ENCODE measurements at places on chromosomes 7 and 10.
A peak's percentile ranks its signal among the peaks of the same experiment; 100 is the strongest.

DNA sequence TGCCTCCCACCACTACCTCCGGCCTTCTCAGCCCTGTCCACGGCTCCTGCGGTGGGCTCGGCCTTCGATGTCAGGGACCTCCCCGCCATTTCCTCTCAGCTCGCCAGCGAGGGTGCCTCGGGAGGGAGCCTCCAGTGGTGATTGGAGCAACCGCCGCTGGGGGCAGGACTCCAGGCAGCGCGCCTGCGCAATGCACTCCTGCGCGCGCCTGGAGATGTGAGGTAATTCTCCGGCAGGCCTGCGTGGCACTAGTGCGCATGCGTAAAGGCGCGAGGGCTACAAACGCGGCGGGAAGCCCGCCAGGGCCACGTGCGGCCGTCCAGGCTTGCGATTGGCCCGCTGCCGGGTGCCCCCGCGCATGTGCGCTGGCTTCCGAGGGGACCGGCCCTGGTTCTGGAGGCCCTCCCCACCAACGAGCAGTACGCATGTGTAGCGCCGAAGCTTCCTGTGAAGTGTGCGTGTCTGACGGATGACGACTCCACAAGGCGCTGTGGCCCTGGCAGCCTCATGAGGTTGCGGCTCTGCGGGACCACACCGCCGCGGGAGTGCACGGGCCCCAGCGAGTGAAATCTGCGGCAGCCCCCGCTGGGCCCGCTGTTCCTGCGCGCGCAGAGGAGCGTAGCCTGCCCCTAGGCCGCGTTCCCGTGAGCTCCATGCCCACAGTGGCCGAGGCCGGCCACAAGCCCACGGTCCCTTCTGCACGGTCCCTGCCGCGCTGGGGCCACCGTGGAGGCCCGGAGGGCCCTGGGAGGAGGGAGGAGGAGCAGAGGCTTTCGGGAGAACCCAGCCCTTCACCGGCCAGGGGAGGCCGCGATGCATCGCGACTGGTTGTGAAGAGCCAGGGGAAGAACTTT is at the start of gene SYCE1:
SYCE1 (minus strand) TSS at position 143 of the 854 bp plus-strand sequence; CDS start at position 89, 54 bp downstream.
- peak; percentile 30 for DNase-seq

DNA sequence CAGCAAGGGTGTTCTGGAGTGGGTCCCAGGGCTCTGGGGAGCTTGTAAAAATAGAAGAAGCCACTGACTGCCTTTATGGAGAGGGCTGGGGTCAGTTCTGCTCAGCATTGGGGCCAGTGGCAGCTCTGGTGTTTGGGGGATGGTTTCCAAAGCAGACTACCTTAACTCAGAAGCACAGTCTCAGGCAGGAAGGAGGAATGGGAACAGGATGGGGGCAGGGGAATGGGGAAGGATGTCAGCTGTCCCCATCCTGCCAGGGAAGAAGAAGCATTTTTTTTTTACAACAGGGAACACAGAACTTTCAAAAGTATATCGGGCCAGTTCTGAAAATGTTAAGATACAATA is 28.8 kb downstream of the TSPAN15 start:
- no peak for DNase-seq

GRCh38 chr7:92485267-92485892 is 7.6 kb upstream of the ERVW-1 start:
- DNase-seq, result no peak

DNA sequence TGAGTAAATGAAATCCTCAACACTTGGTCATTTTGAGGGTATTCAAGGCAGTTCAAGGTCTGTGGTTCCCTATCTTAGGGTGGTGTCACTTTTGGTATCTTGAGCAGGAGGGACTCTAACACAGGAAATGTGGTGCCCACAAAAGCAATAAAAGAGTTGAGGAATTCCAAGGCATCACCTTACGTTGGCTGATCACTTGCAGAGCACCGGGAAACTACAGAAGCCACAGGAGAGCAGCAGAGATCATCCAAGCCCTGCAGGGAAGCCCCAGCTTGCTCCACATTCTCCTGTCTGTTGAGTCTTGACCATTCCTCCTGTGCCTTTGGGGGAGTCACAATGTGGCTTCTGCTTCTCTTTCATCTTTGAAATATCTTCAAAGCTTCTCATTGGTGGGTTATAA is 565.8 kb upstream of the ADARB2 start:
- DNase-seq, result no peak

GRCh38 chr10:67670401-67670800 is 25.6 kb downstream of the CTNNA3 start:
- no peak for DNase-seq

- DNase-seq, result no peak
Observed at GRCh38 chr7:83520726-83521125, 128.2 kb downstream of the SEMA3E start.

DNA sequence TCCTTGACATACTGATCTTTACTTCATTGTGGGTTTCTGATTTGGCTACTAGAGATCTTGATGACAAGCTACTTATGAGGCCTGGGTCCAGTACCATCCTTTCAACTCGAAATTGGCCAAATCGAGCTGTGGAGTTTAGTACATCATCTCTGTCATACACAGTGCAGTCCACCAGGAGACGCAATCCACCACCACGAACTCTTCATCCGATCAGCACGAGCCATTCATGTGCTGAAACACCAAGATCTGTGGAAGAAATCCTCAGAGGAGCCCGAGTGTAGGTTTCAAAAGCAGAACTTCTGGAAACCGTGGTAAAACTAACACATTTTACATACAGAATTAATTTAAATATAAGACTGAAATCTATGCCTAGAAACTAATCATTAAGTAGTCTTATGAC is 14.2 kb downstream of the DNAJC9 start:
- DNase-seq, result no peak

- DNase-seq, result no peak
Observed at GRCh38 chr7:139844779-139845442, 15.8 kb downstream of the TBXAS1 start.

GRCh38 chr10:121928528-121928884 is 675 bp upstream of the ATE1 start:
- peak; percentile 26 for DNase-seq

- DNase-seq, result no peak
Observed at GRCh38 chr10:77967611-77968022, 41.1 kb upstream of the DLG5 start.

- DNase-seq, result no peak
Observed at GRCh38 chr7:121609208-121609607, 213.1 kb upstream of the FAM3C start.

- peak; percentile 56 for DNase-seq
Observed at GRCh38 chr10:129968853-129969183, 4.7 kb upstream of the EBF3 start.

DNA sequence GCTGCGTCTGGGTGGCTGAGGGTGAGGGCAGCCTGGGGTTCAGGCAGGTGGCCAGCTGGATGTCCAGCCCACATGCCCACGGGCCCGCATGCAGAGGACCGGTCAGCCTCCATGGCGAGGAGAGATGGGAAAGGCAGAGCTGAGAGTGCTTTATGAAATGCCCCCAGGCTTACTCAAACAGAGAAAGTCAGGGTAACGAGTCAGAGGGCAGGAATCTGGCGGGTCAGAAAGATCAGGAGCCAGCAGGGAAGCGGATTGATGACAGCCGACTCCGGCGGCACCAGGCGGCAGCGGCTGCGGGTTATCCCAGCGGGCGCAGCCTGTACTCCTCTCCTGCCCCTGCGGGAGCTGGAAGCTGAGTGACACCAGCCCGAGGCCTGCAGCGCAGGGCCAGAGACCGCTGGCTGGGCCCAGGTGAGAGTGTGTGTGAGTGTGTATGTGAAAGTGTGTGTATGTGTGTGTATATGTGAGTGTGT is 13.4 kb downstream of the SLC13A4 start:
- DNase-seq, result peak; percentile 18

GRCh38 chr7:70319057-70319456 is 720.8 kb downstream of the AUTS2 start:
- no peak for DNase-seq

- DNase-seq, result no peak
Observed at GRCh38 chr7:92064438-92065029, 69.7 kb downstream of the CYP51A1 start.

DNA sequence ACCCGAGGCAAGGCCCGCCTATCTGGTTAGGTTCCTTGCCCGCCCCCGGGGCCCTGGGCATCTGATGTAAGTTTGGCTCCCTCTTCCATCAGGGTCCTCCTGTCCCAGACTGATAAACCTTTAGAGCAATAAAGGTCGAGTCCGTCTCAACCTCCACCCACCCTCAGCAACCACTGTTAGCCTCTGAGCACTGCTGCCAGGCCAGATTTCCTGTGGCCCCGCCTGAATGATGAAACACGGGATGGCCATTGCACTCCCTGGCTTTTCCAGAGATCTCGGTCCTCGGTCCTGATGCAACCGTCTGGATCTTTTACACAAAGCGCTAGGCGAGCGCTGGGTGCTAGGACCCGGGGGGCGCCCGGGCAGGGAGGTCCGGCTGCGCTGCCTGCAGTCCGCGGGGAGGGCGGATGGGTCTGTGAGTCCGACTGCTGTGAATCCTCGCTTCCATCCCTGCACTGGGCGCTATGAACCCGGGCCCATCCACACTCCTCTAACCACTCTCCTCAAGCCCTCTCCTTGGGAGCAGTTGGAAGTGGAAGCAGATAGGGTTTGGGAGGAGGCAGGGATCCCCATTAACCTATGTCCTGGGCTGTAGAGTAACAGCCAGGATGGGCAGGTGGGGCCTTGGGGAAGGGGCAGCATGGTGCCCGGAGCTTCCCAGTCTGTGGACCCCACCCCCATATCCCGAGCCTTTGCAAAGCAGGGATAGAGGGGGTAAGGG is 875 bp upstream of the DDIT4 start:
- DNase-seq, result peak; percentile 95

- DNase-seq, result no peak
Observed at GRCh38 chr7:47638679-47639315, 56.9 kb upstream of the TNS3 start.

DNA sequence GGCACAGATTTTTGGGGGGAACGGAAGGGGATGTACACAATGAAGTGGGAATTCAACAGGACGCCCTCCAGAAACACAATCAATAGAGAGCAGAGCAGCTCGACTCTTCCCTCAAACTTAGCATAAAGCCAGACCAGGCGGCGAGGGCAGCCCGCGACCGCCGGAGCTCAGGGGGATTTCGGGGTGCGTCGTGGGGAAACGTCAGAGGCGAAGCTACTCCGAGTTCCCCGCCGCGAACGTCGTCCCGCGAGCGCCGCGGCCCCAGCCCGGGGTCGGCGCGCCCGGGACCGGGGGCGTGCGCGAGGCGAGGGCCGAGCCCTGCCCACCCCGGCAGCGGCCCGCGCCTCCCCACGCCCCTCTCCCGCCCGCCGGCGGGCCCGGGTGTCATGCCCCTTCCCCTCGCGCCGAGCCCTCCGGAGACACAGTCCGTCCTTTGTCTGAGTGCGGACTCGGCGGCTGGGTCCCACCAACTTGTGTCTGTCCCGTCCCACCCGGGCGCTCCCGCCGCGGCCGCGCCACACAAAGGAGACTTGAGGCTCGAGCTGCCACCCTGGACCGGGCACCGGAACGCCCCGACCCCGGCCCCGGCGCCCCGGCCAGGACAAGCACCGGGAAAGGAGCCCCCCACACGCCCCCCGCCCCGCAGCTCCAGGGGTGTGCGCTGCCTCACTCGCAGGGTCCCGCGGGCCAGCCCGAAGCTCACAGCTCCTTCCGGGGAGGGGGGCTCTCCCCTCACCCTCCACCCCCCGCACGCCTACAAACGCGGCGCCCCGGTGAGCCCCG is 634 bp downstream of the EZH2 start:
- peak; percentile 71 for DNase-seq

GRCh38 chr7:39333701-39334100 is 232.5 kb upstream of the YAE1 start:
- no peak for DNase-seq

DNA sequence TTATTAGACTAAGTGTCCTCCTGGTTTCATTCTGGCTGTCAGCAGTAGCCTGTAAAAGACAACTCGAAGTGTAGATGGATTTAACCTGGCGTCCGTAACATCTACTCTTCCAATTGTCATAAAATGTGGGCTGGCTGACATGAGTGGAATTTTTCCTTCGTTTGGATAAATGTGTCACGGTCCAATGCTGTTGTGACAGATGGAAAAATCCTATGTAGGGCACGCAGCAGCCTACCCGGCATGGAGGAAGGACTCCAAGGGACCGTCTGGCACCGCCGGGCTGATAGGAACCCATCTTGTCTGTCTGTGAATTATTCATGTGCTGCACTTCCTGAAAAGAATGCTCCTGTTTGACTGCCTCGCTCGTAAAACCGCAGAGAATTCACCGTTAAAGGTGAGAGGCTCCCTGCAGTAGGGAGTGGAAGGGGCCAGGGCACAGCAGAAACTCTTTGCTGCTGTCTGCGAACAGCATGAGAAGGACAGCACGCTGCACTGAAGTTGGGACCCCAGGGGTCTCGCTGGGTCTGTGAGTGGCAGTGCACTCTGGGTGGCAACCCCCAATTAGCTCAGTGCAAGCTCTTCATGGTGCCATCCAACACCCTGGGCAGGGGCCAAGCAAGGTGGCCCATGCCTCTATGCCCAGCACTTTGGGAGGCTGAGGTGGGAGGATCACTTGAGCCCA is 1.6 kb upstream of the ORAI2 start:
- DNase-seq, result no peak

GRCh38 chr7:30428246-30429155 is 50.1 kb downstream of the NOD1 start:
- DNase-seq, result no peak

GRCh38 chr10:75663947-75664664 is 232.7 kb downstream of the LRMDA start:
- no peak for DNase-seq

DNA sequence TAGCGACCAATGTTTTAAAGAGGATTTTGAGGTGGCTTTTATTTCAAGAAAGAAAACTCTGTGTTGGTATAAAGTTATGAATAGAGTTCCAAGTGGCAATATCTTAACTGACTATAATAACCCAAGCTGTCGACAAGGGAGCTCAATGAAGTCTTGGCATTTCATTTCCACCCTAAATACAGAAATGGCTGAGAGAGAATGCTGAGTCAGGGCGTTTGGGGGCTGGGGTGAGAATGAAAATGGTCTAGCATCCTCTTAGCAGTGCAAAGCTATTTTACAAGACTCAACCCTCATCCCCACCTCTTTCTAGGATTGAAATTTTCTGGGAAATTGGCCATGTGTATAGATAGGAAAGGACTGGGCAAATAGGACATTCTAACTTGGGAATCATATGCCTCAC is 759.1 kb downstream of the KCNMA1 start:
- no peak for DNase-seq

- no peak for DNase-seq
Observed at GRCh38 chr7:139452958-139453672, 30.4 kb downstream of the KLRG2 start.

GRCh38 chr10:5942474-5942873 is 34.9 kb downstream of the IL15RA start:
- peak; percentile 75 for DNase-seq

GRCh38 chr10:128373071-128373749 is 247.0 kb upstream of the MKI67 start:
- no peak for DNase-seq

- no peak for DNase-seq
Observed at GRCh38 chr10:113846036-113846435, 7.8 kb downstream of the DCLRE1A start.

DNA sequence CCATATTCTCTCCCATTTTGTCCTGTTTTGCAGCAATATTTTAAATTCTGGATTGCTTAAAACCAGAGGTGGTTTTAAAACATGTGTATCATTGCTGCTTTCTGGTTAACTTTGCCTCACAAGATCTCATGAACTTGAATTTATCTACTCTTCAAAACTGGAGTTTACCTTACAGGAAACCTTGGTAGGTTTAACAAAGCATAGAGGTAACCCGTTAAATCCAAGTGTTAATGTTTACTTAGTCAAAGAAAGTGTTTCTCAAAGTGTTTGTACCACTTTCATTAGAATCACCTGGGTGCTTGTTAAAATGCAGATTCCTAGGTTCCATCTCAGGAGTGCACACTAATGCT is 44.0 kb upstream of the VDAC2 start:
- DNase-seq, result no peak
